Effector CD4-positive, alpha-beta T cell (primary cell): ENCODE measurements at places on chromosomes 1 and 21.

DNA sequence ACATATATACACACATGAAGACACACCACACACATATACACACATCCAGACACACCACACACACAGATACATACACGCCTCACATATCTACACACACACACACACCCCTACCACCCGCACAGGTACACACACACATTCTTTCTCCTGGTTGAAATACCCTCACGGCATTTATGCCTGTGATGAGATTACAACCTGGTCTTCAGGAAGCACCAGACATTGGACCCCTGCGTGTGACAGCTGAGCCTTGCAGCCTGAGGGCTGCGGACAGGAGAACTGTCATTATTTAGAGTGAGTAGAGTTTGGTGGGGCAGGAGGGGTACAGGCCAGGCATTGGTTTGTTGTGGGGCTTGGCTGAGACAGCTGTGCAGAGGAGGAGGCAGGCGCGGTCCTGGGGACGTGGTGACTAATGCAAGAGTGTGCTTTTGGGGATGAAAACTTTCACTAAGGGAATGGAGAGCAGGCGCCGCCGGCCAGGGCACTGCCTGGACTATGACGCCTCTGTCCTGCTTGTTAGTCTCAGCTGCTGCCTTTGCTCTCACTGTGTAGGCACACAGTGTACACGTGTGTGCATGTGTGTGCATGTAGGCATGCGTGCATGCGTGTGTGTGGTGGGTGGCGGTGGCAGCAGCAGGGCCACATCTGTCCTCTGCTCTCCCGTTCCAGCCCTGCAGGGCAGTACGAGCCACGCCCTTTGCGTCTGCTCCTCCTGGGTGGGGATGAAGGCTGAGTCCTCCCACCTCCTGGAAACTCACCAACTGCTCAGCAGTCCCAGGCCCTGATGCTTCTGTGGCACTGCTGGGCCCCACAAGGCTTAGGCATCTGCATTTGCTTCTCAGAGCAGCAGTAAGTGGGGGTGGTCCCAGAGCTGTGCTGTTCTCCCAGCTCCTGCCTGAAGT, 57.6 kb downstream of the SPSB1 start:
- no peak for DNase-seq

- no peak for DNase-seq
Measured at GRCh38 chr1:223258751-223259198, 105.2 kb downstream of the SUSD4 start.

- no peak for DNase-seq
Measured at GRCh38 chr1:17563494-17564281, 24.2 kb downstream of the ARHGEF10L start.

- DNase-seq = peak; percentile 58
Measured at GRCh38 chr1:8987881-8988617, 38.2 kb downstream of the SLC2A7 start.

- no peak for DNase-seq
Measured at GRCh38 chr21:39451332-39452206, at the start of gene SH3BGR. TSS of gene SH3BGR (plus strand) at chr21:39451970. CDS start at chr21:39452097, 127 bp downstream.

DNA sequence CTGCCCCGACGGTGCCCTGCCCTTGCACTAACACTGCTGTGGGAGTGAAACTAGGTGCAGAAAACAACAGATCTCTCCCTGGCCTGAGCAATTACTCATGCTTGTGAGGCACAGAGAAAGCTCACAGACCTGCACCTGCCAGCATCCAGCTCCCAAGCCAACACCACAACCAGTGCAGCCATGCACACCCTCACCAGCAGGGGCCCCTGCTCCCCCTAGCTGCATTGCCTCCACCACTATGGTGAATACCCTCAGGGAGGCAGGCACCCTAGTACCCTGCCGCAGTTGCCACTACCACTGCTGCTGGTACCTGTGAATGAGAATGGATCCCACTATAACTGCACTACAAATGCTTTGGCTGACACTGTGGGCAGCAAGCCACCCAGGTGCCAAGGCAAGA, 7.1 kb upstream of the DIRAS3 start:
- no peak for DNase-seq

GRCh38 chr21:32977216-32977615, 48.5 kb upstream of the OLIG2 start:
- DNase-seq = no peak

GRCh38 chr1:29390491-29391361, 154.4 kb downstream of the PTPRU start:
- DNase-seq = no peak

DNA sequence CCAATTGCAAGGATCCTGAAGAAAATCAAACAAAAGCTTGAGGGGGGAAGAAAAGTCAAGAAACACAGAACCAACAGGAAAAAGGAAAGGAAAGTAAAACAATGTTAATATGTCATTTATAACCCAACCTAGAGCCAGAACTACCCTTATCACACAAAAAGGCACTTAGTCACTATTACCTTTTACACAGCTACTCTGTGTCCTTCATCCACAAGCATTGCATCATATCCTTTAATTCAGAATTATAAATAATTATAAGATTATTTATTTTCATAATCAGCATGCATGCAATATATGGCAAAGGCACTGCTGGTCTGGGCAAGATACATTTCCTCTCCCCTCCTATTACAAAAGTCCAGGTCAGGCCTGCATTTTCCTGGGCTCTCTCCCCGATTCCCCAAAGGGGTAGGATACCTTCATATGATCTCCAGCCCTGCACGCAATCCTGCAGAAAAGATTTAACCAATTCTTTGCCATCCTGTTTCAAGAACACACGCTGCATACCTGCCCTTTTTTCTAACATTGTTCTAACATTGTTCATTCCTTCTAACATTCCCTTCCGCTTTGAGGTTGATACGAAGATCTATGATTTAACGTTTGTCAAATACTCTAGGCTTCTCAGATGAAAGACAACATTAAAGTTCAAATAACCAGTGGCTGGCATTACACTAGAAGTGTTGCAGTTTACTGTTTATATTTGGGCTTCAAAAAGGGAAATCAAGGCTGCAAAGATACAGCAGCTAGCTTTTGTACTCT, 4.3 kb downstream of the PTPN14 start:
- no peak for DNase-seq

- no peak for DNase-seq
Measured at GRCh38 chr1:245690946-245691541, 536.3 kb downstream of the KIF26B start.

- DNase-seq = no peak
Measured at GRCh38 chr1:22328331-22329147, 123.1 kb upstream of the ZBTB40 start.

DNA sequence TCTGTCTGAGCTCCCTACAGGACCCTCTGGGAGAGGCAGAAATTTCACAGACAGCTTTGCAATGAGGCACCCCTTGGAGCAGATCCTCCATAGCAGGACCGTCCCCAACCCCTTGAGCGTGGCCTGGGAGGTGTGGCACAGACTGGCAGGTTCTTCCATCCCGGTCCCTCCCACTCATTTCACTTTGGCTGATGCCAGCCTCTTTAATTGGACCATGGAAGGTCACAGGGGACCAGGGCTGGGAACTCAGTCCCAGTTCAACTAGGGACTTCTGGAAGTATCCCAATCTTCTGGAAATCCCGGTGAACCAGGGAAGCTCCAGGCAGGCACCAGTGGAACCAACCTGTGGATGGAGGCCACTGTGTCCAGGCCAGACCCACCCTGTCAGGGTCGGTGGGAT, 83.7 kb downstream of the SPSB1 start:
- no peak for DNase-seq

DNA sequence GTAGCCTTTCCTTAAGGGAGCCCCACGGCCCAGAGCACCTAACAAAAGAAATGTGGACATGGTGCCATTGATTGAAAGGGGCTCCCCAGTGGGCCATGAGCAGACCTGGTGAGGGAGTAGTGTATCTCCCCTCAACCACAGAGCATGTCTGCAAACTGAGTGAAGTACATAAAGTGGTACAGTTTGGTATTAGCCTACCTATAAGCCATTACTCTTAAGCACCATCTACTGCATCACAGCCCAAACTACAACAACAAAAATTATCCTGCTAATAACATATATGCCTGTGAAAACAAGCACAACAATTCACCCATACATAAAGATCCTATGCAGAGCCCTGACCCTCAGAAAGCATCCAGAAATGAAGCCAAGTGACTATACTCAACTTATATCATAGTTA, 407.8 kb downstream of the PTPRC start:
- no peak for DNase-seq

GRCh38 chr1:111886741-111887140, 102.7 kb downstream of the KCND3 start:
- DNase-seq = no peak

- no peak for DNase-seq
Measured at GRCh38 chr1:205220421-205220820, 7.3 kb upstream of the TMCC2 start.

GRCh38 chr1:67338642-67339041, 31.0 kb downstream of the IL12RB2 start:
- no peak for DNase-seq

DNA sequence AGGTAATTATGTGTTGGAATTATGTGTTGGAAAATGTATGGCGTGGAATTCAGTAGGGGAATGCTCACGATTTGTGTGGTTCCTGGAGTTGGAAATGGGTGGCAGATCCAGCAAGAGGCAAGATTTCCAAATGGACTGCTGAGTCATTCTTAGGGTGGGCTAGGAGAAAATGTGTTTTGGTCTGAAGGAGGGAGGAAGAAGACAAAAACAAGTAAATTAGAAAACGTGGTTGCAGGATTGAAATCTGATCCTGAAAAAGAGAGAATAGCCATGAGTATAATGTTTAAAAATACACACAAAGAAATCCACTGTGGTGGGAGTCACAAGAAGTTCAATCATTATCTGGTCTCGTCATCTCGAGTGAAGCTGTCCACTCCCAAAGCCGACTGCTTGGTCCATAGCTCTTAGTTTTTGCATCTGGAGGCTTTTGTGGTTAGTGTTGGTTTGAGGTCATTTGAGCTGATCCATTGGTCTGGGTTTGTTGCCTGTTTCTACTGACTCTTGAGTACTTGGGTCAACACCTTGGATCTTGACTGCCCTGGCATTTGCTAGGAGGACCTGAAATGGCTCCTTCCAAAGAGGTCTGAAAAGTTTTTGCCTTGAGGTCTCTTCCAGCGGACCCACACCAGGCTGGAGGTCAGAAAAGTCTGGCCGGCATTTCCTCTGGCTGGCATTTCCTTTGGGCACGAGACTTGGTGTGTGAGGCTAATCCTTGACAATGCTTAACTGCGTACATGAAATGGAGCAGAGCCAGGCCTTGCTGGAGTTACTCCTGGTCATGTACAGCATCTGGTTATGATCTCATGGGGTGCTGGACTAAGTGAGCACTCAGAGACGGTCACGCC, 9.2 kb downstream of the MX2 start:
- no peak for DNase-seq

DNA sequence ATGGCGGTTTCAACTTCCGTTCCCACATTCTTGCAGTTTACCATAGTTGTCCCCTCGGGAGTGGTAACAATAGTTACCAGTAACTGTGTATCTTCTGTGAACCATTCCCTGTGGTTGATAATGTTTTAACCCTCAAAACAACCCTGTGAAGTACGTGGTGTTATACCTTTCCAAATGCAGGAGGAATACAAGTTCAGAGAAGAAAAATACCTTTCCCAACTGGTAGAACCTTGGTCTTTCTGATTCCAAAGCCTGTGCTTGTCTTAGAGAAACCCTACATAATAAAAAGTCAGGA, 789 bp downstream of the BTF3L4 start:
- no peak for DNase-seq

DNA sequence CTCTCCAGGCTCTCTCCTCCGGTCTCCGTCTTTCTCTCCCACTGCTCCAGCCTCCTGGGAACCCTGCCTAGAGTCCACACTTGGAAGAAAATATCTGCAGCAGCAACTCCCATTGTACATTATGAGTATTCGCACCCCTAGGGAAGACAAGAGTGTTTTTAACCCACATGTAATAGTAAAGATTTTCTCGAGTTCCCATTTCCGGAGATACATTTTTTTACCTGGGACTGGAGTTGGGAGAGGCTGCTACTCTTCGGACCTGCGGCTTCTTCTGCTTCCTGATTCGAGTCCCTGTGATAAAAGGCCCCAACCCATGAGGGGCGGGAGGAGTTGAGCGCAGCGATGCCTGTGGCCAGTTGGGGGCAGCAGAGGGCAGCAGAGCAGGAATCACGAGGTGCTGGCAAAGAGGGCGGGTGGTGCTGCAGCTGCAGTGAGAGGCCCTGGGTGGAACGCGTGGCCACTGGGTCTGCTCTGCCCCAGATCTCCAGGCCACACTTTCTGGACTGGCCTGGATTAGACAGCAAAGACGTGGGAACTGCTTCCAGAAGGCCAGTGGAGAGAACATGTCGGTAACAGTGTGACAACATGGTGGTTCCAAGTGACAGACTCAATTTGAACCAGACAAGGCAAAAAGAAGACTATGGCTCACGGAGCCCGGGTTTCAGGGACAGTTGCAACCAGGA, 221.0 kb upstream of the CSF3R start:
- peak; percentile 4 for DNase-seq

DNA sequence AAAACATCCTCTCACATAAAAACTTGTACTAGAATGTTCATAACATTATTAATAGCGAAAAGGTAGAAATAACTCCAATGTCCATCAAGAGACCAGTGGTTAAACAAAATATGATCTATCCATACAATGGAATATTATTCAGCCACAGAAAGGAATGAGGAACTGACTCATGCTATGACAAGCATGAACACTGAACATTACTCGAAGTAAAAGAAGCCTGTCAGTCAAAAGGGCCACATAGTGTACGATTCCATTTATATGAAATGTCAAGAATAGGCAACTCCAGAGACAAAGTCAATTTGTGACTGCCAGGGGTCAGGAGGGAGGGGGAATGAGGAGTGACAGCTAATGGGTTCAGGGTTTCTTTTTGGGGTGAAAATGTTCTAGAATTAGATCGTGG, 2.3 kb downstream of the VPS26C start:
- DNase-seq = no peak

DNA sequence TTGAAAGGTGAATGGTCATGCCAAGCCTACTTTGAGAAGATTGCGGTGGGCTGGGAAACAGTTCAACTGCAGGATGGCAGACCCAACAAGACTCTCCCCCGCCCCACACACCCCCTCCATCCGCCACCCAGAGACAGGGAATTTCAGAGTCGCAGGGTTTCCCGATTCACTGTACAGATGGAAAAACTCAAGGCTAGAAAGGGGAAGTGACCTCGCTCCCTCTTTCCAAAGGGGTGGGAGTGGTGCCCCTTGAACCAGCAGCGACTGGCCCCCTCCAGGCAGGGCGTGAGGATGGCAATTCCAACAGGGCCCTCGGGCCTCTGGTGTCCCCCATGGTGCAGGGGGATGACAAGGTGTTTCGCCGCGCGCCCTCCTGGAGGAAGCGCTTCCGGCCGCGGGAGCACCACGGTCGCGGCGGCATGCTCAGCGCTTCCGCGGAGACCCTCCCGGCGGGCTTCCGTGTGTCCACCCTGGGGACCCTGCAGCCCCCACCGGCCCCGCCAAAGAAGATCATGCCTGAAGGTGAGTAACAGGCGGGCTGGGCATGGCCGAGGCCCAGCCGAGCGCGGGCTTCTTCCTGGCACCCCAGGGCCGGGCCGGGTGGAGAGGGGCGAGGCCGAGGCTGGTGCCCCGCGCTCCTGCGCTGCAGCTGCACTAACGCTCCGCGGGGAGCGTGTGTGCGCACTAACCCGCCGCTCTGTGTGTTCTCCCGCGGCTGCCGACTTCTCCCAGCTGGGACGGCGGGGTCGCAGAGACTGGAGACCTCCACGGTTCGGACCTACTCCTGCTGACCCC, 10.4 kb downstream of the MYOG start:
- no peak for DNase-seq
